SK-N-SH (cell line): ENCODE measurements at places on chromosomes 3 and 15.

DNA sequence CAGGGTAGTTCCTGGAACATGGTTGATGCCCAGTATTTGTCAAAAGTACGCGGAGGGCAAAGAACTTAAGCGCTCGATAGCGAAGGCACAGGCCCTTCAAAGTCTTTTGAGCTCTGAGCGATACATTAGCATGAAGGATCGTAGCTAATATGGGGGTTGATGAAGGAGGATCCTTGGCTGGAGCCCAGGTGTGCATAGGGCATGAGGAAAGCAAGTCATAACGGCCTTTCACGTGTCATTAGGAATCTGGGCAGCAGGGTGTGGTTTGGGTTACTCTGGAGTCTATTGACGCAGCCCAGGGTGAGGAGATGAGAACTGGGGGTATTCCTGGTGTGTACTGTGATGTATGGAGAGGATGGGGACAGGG lies 31.7 kb downstream of the SPINK8 start:
- DNase-seq, result peak; percentile 45

DNA sequence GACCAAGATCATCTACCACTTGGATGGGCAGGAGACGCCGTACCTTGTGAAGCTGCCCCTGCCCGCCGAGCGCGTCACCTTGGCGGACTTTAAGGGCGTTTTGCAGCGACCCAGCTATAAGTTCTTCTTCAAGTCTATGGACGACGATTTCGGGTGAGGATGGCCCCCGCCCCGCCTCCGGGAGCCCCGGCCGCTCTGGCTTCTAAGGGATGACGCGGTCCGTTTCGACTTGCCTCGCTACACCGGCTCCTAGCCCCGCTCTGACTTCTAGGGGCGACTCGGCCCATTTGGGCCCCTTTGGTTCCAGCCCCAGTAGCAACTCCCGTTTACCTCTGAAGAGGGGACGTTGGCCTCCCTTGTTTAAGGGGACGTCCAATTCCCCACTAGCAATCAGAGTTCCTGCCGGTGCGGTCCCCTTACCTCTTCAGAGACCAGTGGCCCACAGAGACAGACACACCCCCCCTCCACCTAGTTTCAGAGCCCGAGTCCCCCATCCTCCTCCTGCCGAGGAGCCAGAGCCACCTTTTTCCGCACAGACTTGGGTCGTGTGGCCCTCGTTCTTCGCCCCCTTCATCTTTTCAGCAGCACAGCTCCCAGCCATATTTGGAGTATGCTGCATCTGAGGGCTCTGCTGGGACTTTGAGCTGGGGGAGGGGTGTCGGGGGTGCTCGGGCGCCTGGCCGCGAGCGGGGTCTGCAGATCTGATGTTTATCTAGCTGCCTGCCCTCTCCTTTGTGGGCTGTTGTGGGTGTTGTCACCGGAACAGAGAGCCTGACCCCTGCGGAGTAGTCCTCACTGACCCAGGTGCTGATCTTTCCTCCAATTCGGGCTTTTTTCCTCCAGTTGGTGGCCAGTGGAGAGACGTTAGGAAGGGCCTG lies 706 bp downstream of the DVL3 start:
- DNase-seq, result peak; percentile 74

DNA sequence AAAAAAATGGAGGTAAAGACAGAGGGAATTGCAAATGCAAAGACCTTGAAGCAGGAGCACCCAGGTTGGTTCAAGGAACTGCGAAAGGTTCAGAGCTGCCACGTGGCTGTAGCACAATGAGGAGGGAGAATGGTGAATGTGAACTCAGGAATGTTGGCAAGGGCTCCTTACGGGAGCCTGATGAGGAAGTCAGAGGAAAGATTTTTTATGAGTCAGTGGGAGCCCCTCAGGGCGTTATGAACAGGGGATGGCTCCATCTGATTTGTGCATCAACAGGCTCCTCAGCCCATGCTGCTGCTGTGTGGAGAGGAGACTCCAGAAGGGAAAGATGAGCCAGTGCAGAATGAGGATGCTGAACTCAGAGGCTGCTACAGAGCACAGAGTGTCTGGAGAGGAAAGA lies 194.4 kb downstream of the ARRDC4 start:
- DNase-seq, result no peak

DNA sequence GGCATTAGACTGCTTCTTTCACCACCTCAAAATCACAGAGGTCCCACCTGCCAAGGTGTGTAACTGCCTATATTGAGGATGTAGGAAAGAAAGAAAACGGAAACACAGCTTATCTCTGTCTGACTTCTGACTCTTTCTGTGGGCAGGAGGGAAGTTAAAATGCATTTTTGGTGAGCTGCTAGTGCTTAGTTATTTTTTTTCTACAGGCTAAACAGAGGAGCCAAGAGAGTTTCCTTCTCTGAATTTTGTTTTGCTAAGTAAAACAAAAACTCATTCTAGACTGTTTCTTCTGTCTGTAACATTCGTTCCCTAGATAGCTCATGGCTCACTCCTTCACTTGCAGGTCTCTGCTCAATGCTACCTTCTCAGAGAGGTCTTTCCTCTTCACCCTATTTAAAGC lies 18.8 kb upstream of the AMOTL2 start:
- DNase-seq, result no peak

DNA sequence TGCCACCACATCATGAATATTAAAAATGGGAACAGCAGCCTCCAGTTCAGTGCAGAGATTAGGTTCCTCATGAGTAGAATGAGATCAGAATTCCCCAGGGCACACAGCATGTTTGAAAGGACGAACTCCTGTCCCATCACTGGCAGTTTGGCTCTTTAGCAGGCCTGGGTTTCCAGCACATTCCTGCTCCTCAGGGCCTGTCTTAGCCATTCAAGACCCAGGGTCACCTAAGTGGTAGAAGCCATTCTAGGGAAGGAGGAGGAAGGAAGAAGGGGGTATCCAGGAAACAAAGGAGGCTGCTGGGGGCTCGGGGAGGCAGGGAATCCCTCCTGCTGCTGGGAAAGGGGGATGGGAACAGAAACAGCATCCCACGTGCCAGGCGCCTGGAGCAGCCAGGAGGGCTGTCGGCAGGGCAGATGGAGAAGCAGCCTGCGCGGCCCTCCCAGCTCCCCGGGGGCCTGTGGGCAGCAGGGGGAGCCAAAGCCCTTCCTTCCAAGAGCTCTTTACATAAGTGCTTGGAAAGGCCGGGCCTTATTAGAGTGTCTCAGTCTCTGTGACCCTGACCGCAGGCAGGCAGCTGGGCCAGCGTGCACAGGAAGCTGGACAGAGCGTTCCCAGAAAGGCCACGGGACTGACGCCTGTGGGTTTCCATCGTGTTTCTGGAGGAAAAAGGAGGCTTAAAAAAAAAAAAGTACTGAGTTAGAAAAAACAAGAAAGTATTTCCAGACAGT lies 24.7 kb downstream of the LOXL1 start:
- DNase-seq, result peak; percentile 96

DNA sequence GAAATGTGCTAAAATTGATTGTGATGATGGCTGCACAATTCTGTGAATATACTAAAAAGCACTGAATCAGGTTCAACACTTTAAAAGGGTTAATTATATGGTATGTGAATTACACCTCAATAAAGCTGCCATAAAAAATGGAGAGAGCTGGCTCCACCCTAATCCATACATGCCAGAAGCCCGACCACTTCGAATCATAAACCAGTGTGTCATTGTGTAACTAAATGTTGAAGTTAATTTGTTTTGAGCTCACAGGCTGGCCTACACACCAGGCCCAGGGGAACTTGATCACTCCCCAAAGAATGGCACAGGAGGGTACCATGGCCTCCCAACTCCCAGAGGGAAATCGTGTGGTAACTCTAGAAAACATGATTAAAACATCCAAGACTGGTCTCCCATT lies 14.0 kb downstream of the PLCD1 start:
- DNase-seq, result no peak

DNA sequence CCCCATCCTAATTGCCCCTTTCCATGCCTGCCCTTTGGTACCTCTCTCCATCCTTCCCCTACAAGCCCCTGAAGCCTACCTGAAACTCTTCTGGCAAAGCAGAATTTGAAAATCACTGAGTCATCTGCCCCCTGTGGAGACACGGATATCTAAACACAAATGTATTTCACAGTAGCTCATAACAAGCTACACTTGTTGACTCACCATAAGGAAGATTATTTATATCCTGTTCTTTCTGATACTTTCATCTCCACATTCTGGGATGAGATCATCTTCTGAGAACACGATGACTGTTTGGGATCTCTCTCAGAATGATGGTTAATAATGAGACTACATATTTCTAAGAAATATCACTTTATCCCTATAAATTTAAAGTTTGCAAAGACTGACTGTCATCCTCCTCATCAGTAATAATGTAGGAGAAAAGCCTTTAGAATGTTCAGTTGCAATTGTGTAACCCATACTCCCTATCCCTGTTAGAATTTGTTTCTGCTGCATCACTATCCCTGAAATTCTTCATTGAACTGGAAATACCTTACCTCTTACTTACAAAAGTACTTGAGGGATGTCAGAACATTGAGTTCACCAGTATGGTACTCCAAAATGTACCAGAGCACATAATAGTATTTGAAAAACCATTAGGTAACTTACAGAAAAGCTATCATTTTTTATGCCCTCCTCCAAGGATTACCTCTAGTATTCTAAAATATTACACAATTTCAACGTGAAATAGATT lies 116.1 kb upstream of the IL12A start:
- DNase-seq, result no peak

- DNase-seq, result no peak
Observed at GRCh38 chr3:35760146-35760545, 120.8 kb downstream of the ARPP21 start.

GRCh38 chr3:78642226-78643035 lies 1125.4 kb downstream of the ROBO1 start:
- no peak for DNase-seq

- peak; percentile 31 for DNase-seq
Observed at GRCh38 chr3:76871655-76872054, 168.2 kb upstream of the ROBO2 start.

- DNase-seq, result no peak
Observed at GRCh38 chr15:39979606-39980005, 45.7 kb downstream of the EIF2AK4 start.
